ENCODE measurements at places on chromosomes 5 and 9. TPM values are rescaled to one million over a fixed set of nuclear protein-coding genes. Genes with fewer than 3 reads are reported as not detected.

Gene TRIP13
- 42.6 TPM for total RNA-seq

DNA sequence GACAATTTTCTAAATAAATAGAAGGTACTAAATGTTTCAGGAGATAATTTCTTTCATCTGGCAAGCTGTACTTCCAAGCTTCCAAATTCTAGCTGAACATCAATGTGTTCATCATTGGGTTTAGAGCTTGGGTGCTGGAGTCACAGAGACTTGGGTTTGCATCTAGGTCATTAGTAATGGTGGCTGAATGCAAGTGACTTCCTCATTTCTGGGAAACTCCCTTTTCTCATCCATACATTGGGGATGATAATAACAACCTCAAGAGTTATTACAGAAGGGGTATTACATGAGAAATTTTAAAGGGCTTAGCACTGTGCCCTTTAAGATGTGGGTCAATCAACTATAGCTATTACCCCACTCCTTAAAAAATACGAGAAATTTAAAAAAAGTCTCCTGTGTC lies 41.1 kb upstream of the KLF4 start:
- H3K27ac ChIP-seq = no peak overlapping the region
- no peak for DNase-seq
- H3K4me1 ChIP-seq = no peaks in the 10 kb centered on the region
- H3K4me3 ChIP-seq = no peak overlapping the region
- H3K27me3 ChIP-seq = no peaks in the 10 kb centered on the region
- H3K36me3 ChIP-seq = no peaks in the 10 kb centered on the region

DNA sequence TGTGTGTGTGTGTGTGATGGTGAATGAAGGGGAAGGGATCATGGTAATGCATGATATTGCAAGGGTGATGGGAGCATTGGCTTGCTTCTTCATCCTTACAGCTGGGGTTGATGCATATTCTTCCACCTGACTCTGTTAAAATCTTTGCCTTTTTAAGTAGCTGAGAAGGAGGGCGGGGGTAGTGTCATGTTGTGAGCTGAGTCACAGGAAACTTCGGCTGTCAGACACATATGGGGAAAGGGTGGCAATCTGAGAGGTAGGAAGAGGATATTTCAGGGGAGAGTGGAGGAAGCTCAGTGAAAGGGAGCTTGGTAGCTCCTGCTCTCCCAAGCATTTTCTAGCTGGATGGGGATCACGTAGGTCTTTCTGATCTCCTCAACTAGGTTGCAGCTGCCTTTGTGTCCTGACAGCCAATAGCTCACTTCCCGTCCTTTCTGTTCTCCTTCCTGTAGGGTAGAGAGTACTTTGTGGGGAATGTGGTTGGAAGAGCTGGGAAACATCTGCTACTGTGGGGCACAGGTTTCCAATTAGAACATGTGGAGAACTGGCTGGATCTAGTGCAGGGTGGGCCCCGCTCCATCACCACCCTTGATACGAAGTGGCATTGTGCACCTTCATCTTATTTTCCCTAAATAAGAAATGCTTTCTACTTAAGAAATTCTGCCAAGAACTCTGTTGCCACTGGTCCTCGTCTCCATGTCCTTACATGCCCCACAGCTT lies 18.1 kb upstream of the CLK4 start:
- H3K27me3 ChIP-seq = no peaks in the 10 kb centered on the region
- no peaks in the 10 kb centered on the region for H3K36me3 ChIP-seq

DNA sequence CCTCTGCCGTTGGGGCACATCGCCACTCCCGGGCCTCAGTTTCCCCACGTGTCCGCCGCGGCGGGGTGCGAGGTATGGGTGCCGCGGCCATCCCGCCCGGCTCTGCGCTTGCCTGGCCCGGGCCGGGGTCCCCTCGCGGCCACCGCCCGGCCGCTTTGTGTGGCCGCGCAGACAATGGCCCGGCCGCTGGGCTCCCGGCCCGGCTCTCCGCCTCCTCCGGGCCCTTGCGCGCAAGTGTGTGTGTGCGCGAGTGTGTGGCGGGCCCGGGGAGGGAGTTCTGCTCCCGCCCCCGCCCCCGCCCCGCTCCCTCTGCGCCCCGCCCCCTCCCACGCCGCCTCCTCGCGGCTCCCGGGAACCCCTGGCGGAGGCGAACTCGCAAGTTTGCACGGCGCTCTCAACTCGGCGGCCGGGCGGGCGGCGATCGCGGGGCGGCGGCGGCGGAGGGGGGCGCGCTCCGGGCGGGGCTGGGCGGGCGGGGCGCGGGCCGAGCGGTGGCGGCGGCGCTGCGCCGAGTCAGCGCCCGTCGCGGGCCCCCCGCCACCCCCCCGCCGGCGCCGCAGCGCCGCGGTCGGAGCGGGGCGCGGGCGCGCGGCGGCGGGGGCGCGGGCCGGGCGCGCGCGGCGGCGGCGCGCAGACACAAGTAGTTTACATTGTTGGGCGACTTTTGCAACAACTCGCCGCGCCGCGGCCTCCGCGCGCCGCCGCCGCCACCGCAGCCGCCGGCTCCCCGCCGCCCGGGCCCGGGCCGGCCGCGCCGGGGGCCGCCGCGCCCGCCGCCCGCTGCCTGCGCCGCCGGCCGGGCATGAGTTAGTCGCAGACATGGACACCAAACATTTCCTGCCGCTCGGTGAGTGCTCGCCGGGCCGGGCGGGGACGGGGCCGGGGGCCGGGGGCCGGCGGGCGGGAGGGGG lies at the start of gene RXRA:
RXRA (plus strand) TSS at position 643 of the 911 bp plus-strand sequence; CDS start at position 820, 177 bp downstream.
- H3K27ac ChIP-seq = no peak within 1 kb of the TSS
- H3K4me1 ChIP-seq = no peaks in the 10 kb centered on the region
- no peaks in the 10 kb centered on the region for H3K36me3 ChIP-seq

GRCh38 chr9:126722922-126723806 lies 81.7 kb upstream of the ZBTB43 start:
- H3K36me3 ChIP-seq = no peaks in the 10 kb centered on the region
- peaks cover 2% of the 10 kb centered on the region for H3K4me1 ChIP-seq
- DNase-seq = peak; percentile 50
- H3K4me3 ChIP-seq = peak overlapping the region; percentile 81

GRCh38 chr5:109868737-109869136 lies 179.0 kb downstream of the MAN2A1 start:
- H3K4me3 ChIP-seq = no peak overlapping the region
- H3K36me3 ChIP-seq = peaks cover 16% of the 10 kb centered on the region
- peaks cover 6% of the 10 kb centered on the region for H3K4me1 ChIP-seq

DNA sequence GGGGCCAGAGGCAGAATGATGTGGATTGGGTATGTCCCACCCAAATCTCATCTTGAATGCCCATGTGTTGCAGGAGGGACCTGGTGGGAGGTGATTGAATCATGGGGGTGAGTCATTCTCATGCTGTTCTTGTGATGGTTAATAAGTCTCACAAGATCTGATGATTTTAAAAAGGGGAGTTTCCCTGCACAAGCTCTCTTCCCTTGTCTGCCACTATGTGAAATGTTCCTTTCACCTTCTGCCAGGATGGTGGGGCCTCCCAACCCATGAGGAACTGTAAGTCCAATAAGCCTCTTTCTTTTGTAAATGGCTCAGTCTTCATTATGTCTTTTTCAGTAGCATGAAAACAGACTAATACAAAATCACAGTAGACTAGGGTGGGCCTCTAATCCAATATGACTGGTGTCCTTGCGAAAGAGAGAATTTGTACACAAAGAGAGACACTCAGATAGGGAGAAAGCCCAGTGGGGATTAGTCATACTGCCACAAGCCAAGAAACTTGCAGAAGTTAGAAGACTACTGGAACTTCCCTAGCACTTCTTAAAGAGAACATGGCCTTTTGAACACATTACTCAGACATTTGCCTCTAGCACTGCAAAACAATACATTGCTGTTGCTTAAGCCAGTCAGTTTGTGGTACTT lies 68.4 kb downstream of the ANXA1 start:
- H3K36me3 ChIP-seq = peaks cover 17% of the 10 kb centered on the region
- no peak overlapping the region for H3K27ac ChIP-seq
- DNase-seq = no peak

Gene GFI1B
- not detected for total RNA-seq

Gene ANKRD18A
- total RNA-seq = 14.4 TPM

DNA sequence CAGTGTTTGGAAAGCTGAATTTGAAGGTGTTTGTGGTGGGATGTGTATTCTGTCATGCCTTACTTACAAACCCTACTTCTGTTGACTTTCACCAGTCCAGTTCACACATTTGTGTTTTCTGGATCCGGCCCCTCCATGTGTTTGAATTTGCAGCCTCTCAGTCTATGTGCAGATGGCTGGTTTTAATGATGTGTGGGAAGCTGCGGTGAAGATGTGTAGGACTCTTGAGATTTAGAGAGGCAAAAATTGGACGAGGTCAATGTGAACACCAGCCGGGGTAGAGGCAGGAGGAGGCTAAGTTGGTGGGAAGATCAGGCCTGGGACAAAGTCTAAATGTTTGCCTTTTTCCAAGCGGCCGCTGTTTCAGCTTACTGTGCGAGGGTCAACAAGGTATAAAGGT lies 115.4 kb upstream of the KLF9 start:
- H3K27ac ChIP-seq = no peak overlapping the region
- DNase-seq = no peak
- H3K27me3 ChIP-seq = no peaks in the 10 kb centered on the region

- H3K27me3 ChIP-seq = no peaks in the 10 kb centered on the region
- H3K4me3 ChIP-seq = no peak overlapping the region
- peaks cover 7% of the 10 kb centered on the region for H3K4me1 ChIP-seq
- H3K36me3 ChIP-seq = no peaks in the 10 kb centered on the region
- DNase-seq = peak; percentile 29
- no peak overlapping the region for H3K27ac ChIP-seq
Observed at GRCh38 chr5:176740702-176741496, 69.5 kb upstream of the UNC5A start.

Gene TAS2R1
- not detected for total RNA-seq

- no peak overlapping the region for H3K27ac ChIP-seq
- no peaks in the 10 kb centered on the region for H3K4me1 ChIP-seq
- H3K36me3 ChIP-seq = no peaks in the 10 kb centered on the region
- H3K27me3 ChIP-seq = no peaks in the 10 kb centered on the region
- no peak overlapping the region for H3K4me3 ChIP-seq
Observed at GRCh38 chr5:125750861-125751186, 672.4 kb upstream of the GRAMD2B start.

Gene CYLC2
- not detected for total RNA-seq

- H3K4me3 ChIP-seq = peak overlapping the region; percentile 34
- no peak overlapping the region for H3K27ac ChIP-seq
- no peaks in the 10 kb centered on the region for H3K36me3 ChIP-seq
Observed at GRCh38 chr9:129437626-129438323, 183.1 kb downstream of the C9orf50 start.

- no peaks in the 10 kb centered on the region for H3K36me3 ChIP-seq
- DNase-seq = peak; percentile 94
- H3K4me1 ChIP-seq = no peaks in the 10 kb centered on the region
- H3K27me3 ChIP-seq = no peaks in the 10 kb centered on the region
- H3K4me3 ChIP-seq = no peak overlapping the region
- no peak overlapping the region for H3K27ac ChIP-seq
Observed at GRCh38 chr5:138632900-138633489, 57.8 kb upstream of the HSPA9 start.

DNA sequence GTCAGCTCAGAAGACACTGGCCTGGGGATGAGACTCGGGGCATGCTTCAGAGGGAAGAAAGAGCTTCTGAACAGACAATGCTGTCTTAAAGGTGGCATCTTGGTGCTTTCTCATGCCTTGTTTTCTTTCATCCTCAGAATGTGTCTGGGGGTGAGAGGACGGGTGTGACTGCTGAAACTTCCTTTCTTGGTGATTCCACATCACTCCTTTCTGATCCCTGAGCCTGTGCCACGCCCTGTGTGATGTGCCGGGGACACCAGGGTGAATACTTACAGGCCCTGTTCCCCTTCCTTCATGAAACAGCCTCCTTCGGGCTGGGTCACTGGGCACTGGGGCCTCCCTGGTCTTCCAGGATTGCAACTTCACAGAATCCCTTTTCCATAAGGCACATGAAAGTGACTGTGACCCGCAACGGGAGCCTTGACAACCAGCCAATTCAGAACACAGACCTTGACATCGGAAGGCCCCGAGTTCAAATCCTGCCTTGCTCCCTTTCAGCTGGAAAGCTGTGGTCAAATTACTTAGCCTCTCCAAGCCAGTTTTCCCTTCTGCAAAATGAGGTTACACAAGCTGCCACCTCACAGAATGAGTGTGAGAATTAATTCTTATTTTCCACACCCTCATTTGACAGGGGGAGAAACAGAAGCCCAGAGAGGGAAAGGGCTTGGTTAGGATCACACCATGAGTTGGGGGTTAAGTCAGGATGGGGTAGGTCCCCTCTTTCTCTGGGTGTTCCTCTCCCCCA lies 44.1 kb upstream of the IL17B start:
- no peak overlapping the region for H3K27ac ChIP-seq
- H3K4me3 ChIP-seq = no peak overlapping the region
- no peaks in the 10 kb centered on the region for H3K27me3 ChIP-seq
- peaks cover 8% of the 10 kb centered on the region for H3K4me1 ChIP-seq
